ENCODE measurements at places on chromosomes 4 and X.

- DNase-seq: no peak
These were observed 89.9 kb upstream of the FAT1 start for GRCh38 chr4:186813377-186814068.

- DNase-seq: no peak
These were observed 93.7 kb upstream of the ZNF827 start for GRCh38 chr4:146032234-146032860.

GRCh38 chrX:82677286-82677685, 830.8 kb upstream of the POU3F4 start:
- no peak for DNase-seq

DNA sequence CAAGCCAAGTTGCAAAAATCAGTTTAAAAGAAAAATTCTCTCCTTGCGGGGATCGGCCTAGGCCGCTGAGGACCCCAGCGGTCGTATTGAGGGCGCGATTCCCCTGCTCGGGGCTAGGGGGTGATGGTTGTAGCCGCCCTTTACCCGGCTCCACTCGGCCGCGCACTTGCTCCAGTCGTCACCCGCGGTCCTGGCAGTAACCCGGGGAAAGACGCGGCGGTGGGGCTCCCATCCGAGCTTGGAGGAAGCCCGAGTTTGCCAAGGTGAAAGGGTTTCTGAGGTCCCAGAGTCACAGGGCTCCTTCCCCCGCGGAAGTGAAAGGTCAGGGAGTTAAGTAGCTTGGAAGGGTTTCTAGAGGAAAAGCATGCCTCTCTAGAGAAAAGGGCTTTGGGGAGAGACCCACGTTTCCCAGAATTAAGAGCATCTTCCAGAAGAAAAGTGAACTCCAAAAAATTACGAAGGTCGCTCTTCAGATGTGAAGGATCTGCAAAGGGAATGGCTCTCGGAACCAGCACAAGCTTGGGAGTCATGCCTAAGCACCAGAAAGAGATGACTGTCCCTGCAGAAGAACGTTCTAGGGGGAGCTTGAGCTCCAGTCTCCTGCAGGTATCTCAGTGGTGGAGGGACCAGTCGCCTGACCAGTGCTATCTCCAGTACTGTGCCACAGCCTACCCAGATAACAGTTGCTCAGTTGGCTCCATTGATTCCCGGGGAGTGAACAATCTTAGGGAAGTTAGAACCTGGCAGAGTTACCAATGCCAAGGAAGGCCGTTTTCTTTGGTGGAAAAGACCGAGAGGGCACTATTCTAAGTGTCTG, 875 bp downstream of the LAP3 start:
- DNase-seq: peak; percentile 39

DNA sequence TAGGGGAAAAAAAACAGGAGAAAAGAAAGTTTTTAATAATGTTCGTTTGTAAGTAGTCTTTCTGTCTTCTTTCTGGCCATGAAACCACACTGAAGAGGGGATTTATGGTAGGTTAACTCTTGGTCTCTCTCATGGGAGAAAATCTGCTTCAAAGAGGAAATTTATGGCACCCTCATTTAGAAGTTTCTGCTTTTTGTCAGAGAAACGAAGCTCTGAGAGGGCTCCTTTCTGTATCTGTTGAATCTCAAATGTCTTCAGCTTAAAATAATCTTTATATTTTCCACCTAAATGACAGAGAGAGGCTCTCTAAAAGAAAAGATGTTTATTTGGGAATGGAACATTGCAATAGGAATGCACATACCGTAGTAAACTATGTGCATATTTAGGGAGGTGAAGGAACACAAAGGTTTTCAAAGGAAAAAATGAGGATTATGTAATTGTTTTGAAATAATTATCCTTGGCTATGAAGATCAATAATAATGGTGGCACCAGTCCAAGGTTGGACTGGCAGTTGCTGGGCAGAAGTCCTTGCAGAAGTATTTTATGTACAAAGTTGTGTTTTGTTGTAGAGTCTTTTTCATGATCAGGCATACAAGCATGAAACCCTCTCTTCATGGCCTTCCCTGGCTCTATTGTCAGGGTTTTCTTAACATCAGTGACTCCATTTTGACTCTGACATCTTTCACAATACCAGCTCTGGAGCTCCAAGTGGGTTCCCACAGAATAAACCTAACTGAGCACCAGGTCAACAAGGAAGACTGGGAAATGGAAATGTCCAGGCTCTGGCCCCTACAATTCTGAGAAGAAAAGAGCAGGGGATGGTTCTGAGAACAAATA, 53.0 kb upstream of the HPSE start:
- DNase-seq: no peak

GRCh38 chr4:134727696-134728095, 526.1 kb upstream of the PABPC4L start:
- no peak for DNase-seq

- DNase-seq: no peak
These were observed 608.8 kb downstream of the PCDH7 start for GRCh38 chr4:31328932-31329331.

DNA sequence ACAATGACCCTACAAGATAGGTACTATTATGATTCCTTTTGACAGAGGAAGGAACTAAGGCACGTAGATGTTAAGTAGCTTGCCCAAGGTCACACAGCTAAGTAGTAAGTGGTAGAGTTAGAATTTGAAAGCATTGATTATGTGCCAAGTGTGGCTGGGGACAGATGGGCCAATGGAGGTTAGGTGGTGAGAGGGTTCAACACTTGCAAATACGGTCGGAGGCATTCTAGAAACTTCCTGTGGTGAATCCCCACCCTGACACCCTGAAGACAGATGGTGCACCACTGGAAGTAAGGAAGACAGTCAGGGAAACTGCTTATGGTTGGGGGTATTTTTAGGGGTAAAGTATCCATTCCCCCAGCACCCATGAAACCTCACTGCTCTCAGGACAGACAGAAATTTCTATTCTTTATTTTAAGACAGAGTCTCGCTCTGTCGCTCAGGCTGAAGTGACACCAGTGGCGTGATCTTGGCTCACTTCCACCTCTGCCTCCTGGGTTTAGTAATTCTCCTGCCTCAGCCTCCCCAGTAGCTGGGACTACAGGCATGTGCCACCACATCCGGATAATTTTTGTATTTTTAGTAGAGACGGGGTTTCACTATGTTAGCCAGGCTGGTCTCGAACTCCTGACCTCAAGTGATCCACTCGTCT, 142.5 kb downstream of the RASL11B start:
- no peak for DNase-seq

DNA sequence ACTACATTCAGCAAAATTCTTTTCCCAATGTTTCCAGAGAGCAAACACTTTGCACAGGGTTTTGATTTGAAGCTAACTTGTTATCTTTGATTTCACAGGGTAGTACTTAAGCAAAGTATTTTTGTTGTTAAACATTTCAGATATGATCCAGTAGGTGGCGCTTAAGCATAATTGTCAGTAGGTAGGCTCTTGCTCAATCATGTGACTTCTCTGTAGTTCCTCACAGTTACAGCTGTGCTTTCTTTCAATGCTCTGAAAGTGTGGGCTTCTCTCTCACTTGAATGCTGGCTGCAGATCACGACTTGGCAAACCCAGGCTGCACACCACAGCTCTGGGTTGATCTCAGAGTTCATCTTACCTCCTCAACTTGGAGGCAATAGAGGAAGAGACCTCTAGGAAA, 1016.5 kb downstream of the SH3BGRL start:
- no peak for DNase-seq

- peak; percentile 9 for DNase-seq
These were observed 21.8 kb downstream of the NKX3-2 start for GRCh38 chr4:13522282-13523104.

DNA sequence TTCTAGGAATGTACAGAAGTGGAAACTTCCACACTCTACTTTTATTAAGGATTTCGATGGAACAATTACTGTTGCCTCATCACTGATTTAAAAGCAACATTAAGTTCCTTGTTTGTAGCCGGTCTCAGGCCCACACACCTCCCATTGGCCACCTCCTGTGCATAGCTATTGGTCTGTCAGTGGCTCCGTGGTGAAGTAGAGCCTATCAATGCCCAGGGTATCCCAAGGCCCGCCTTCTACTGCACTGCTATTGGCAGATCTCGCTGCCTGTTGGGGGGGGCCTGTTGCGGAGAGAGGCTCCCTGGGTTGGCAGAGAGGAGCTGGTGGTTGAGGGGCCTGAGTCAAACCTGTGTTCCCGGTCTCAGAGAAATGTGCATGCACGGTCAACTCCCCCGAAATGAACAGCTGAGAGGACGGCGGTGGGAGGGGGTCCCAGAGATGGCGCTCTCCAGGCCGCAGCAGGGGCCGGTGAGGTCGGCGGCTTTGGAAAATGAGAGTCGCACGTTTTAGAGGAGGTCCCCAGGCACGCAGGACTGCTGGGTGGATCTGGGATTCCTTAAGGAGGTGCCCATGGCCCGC, 4.9 kb upstream of the ARAF start:
- DNase-seq: no peak

DNA sequence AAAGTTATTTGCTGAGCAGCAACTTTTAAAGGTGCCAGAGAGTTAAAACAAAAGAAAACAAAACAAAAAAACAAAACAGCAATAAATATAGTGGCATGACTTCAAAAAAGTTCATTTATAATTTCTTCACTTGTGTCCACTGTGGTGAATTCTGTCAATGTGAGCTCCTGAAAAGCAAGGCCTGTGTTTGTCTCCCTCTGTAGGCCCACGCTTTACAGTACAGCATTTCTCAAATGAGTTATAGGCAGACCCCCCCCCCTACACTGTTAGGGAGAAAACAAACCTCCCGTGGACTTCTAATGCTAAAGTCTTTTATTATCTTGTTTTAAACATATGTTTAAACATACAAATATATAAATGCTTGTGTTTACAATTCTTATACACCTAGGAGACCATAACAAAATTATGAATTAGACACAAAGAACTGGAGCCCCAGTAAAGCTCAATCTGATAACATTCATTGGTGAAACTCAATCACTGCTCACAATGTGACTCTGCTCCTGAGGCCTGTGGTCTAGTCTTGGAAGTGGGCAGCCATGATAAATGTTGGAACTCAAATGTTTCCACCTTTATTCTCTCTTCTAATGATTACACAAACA, 47.0 kb upstream of the SCOC start:
- DNase-seq: peak; percentile 18

All from 8988T (cell line).